GM12864 (cell line): ENCODE measurements at places on chromosomes 2 and 18.
A peak's percentile ranks its signal among the peaks of the same experiment; 100 is the strongest.

GRCh38 chr2:48874282-48874681 is 118.8 kb upstream of the LHCGR start:
- no peak for DNase-seq

DNA sequence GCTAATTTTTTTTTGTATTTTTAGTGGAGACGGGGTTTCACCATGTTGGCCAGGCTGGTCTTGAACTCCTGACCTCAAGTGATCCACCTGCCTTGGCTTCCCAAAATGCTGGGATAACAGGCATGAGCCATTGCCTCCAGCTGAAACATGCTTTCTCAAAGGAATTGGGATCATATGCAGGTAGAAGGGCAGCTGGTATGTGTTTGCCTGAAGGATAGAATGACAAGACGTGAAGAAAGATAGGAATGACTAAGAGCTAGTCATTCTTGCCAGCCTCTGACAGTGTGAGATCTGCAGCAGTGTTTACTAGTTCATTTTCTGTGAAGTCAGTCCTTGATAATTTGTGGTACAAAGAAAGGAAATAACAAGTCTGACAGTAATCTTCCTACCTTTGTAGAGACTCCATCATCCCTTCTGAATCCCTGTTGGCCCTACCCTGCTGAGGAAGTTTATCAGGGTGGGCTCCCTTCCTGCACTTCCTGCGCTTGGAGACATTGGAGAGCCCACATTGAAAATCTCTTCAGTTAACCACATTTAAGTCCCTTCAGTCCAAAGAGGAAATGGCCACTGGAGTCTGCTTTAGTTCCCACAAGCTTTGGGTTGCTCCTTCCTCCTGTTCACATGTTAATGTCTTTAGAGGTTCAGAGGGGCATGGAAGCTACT is 14.7 kb downstream of the CFLAR start:
- no peak for DNase-seq

- DNase-seq: no peak
Measured at GRCh38 chr2:27920148-27920885, 29.8 kb downstream of the BABAM2 start.

DNA sequence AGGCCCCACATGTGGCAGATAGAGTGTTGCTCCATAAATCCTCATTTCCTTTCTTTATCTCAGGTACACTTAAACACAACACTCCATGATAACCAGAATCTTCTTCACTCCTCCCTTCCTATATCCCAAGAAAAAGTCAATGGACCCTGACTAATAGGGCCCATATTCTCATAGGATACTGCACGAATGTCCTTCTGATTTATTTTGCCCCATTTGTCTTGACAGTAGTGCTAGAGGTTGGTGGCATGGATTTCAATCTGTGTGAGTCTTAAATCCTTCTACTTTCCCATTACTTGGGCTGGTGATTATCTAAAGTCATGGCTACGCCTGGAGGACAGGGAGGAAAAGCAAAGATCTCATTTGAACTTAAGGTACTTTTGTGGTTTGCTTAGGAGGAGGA is 156.0 kb downstream of the ACOXL start:
- DNase-seq: no peak

DNA sequence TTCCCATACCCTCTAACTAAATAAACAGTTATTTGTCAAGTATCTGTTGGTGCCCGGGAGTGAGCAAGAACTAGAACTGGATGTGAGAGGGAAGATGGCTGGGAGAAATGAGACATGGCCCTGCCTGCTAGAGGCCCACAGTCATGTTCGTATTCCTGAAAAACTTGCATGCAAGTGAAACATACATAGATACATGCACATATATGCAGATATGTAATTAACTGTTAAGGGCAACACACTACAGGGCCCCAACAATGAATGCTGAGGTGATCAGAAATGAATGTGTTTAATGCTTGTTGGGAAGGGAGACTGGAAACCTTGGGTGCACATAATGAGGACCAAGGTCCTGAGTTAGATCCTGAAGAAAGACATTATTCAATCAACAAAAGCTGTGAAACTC is 49.8 kb downstream of the ADD2 start:
- no peak for DNase-seq

- DNase-seq: peak; percentile 30
Measured at GRCh38 chr2:136019306-136019705, 33.9 kb upstream of the DARS1 start.

- DNase-seq: no peak
Measured at GRCh38 chr2:18045230-18045629, 166.8 kb downstream of the KCNS3 start.

DNA sequence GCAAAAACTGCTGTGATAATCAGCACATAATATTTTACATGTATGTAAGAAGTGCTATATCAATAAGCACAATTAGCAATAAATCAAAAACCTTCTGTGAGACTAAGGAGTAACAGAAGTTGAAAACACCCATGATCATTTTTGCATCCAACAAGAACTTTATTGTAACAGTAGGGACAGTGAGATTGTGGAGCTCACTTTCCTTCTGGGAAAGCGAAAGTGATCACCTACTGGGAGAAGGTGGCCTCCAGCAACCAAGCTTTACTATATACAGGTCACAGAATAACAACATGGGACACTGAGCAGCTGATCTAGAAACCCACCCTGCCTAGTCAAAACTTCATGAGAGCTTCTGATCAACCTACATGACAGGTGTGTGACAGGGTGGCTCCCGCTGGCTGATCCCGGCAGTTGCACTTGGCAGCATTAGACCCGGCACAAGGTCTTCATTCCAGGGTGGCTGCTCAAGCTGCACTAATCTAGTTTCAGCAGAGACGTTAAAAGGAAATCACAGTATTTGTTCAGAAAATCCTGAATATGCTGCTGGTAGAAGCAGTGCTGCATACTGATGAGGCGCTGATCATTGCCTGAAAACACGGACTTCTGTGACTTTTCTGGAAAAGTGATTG is 63.5 kb upstream of the ARL5A start:
- no peak for DNase-seq

DNA sequence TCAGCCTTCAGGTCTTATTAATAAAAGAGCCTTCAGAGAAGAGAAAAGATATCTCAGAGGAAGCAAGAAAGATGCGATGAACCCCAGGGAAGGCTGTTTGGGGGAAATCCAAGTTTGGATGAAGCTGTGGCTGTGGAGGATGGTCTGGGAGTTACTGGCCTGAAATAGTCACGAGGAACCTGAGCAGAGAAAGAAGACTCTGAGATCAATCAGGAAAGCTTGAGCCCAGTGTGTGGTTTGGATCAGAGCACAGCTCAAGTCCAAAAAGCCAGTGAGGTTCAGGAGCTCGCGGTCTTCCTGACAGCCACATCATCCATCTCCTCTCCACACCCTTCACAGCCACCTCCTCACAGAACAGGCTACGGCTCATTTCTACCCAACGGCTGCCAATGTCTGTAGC is 87.4 kb upstream of the SERPINE2 start:
- no peak for DNase-seq

GRCh38 chr2:132437852-132438669 is 21.5 kb downstream of the GPR39 start:
- no peak for DNase-seq
